ENCODE measurements at places on chromosomes 13 and 19. TPM values are rescaled to one million over a fixed set of nuclear protein-coding genes. Genes with fewer than 3 reads are reported as not detected.
A peak's percentile ranks its signal among the peaks of the same experiment; 100 is the strongest.

GRCh38 chr13:22696433-22696832 is 484.3 kb upstream of the SGCG start:
- DNase-seq = no peak

FFAR2 gene
- total RNA-seq = not detected

DNA sequence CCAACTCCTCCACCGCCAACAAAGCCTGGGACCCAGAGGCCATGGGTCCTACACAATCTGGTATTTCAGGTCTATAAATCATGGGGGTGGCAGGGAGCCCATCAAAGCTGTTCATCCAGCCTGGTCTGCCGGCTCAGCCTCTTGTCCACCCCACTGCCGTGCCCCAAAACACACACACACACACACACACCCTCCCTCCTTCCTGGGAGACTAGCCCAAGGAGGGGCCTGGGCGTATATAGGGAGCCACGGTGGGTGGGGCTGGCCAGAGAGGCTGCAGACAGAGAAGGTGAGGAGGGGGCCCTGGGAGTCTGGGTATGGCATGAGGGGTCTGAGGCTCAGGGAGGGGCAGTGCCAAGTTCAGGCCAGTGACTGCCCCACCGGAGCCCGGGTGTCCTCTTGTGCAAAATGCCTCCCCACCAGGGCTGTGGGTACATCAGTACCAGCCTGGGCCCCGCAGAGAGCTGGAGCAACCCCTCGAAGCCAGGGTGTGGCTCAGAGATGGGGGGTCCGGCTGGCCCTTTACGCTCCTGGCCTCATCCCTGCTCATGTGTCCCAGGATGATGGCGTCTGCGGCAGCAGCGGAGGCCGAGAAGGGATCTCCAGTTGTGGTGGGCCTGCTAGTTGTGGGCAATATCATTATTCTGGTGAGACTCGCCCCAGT is at the start of gene UPK1A:
Gene UPK1A, plus strand, starts transcription at position 267 of the 663 bp plus-strand sequence. Its CDS starts 296 bp downstream, at position 563.
- no peak for DNase-seq

DNA sequence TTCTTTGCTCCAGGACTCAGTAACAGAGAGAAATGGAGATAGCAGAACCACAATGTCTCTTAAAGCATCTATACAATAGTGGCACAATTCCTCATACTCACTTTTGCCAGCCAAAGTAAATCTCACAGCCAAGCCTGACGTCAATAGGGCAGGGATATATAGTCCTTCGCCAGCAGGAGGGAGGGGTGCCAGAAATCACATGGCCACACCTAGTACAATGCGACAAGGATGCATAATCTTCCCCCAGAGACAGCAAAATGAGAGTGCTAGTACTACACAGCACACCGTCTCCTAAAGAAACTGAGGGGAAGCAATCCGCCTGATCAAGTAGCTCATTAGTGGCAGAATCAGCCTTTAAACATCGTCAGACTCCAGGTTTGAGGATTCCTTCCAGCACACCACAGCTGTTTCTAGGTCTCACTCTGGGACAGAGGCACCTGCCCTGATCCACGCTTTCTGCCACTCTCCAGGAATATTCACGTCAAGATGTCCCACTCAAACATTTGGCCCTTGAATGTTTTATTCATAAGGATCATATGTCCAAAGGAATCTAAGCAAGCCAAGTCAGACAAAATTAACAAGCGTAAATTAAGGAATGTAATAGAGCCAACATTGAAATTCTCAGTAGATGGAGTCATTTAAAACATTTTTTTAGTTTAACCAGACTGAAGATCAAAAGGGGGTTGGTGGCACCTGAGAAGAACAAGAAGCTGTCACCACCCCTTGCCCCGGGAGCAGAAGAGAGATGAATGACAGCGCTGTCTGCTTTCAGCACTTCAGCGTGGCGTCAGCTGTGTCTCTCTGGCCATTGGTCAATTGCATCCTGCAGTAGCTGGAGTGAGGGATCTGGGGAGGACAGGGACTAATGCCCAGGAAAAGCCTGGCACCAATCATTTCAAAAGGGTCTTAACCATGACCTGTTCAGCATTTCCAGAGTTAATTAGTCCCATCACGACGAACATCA is 63.5 kb upstream of the SERP2 start:
- peak; percentile 50 for DNase-seq

DNA sequence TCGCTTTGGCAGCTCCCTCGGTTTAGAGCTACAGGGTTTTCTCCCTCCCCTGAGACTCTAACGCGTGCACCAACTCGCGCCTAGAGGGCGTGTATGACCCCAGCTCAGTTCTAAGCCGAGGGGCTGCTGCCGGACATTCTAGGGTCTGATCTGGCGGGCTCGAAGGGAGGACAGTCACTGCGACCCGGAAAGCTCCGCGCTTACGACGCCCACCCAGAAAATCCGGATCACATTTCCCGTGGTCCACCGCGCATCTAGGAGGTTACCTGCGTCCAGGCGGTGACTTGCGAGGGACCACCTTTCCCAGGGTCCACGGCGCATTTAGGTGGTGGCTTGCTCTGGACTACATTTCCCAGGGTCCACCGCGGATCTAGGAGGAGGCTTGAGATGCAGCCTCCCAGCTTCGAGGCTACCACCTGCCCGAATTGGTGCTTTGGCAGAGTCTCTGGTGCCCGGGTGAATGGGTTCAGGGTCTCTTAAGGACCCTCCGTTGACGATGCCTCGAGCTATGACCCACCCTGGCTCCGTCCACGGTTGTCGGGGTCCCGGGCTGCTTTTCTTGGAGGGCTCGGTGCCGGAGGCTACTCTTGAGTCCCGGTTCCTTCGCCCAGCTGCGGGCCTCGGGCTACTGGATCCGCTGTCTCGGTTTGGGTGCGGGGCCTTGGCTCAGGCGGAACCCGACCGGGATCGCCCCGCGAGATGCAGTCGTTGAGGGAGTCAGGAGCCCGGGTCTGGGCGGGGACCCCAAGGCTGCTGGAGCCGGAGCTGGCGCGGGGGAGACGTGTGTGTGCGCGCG is 30.5 kb downstream of the ZNF146 start:
- DNase-seq = no peak

KIR3DL1 gene
- not detected for total RNA-seq

DNA sequence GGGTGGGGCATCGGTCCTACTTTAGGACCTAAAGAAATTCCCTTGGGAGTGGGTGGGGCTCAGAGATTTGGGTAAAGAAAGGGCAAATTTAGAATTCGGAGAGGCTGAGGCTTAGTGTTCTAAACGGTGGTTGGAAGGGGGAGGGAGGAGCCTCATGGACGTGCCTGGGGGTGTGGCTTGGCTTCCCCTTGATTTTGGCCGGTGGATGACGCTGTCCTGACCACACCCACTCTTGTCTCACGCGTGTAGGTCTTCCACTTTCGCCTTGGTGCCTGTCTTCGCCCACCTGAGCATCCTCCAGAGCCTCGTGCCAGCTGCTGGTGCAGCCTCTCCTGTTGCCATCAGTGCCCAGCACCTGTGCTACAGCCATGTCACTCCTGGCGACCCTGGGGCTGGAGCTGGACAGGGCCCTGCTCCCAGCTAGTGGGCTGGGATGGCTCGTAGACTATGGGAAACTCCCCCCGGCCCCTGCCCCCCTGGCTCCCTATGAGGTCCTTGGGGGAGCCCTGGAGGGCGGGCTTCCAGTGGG is 1.2 kb upstream of the NUP62 start:
- no peak for DNase-seq

DNA sequence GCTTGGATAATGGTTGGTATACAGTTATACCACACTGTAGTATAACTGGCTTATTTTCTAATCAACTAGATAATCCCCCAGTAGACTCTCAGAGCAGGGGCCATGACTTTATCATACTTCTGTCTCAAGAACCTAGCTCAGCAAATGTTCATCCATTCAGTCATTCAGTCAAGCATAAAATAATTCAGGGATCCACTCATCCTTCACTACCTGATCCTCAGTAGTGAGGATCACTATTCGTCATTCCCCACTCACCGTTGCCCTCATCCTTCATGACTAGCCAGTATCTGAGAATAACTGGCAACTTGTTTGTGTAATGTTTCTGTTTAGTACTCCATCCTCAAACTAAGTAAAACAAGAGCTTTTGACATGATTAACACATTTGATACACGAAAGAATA is 77.6 kb downstream of the TSC22D1 start:
- no peak for DNase-seq

RGL3 gene
- 2.3 TPM for total RNA-seq

GRCh38 chr13:48741377-48741776 is 87.6 kb downstream of the CYSLTR2 start:
- peak; percentile 55 for DNase-seq

DNA sequence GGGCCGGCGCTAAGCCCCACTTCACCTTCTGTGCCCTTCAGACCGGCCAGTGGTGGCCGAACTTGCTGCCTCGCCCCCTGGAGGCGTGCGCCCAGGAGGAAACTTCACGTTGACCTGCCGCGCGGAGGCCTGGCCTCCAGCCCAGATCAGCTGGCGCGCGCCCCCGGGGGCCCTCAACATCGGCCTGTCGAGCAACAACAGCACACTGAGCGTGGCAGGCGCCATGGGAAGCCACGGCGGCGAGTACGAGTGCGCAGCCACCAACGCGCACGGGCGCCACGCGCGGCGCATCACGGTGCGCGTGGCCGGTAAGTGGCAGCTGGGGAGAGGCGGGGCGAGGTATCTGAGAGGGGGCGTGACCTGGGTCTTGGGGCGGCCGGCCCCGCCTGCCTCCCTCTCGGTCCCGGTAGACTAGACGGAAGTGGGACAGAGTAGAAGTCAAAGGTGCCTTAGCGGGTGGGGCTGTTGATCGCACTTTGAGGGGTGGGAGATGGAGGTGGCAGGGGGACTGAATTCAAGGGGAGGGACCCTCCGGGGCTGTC is 5.6 kb downstream of the ICAM5 start:
- DNase-seq = no peak

ZNF135 gene
- 0.62 TPM for total RNA-seq

FGF14 gene
- not detected for total RNA-seq

DNA sequence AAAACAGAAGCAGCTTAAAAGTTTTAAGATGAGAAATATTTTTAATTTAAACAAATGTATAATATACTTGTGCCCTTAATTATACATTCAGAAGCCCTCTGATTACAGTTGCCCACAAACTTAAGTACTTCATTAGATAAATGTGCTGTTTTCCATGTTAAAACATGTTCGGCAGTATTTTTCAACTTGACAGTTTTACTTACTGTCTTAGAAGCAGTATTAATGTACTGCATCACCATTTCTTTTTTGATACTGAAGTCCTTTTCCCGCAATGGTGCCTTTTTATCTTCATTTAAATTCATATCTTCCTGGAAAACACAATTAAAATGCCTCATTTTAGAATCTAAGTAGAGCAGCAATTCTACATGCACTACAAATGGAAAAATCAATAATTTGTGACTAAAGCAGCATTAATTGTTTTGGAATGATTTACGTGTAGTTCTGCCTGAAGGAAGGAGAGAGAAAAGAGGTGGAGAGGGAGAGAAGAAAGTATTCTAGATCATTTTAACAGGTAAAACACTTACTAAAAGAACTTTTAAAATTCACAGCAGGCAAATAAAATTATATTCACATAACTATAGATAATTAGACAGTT is 70.2 kb downstream of the DIAPH3 start:
- DNase-seq = no peak

- DNase-seq = no peak
Measured at GRCh38 chr13:77338961-77339401, 12.1 kb upstream of the MYCBP2 start.

CBY2 gene
- not detected for total RNA-seq

DNA sequence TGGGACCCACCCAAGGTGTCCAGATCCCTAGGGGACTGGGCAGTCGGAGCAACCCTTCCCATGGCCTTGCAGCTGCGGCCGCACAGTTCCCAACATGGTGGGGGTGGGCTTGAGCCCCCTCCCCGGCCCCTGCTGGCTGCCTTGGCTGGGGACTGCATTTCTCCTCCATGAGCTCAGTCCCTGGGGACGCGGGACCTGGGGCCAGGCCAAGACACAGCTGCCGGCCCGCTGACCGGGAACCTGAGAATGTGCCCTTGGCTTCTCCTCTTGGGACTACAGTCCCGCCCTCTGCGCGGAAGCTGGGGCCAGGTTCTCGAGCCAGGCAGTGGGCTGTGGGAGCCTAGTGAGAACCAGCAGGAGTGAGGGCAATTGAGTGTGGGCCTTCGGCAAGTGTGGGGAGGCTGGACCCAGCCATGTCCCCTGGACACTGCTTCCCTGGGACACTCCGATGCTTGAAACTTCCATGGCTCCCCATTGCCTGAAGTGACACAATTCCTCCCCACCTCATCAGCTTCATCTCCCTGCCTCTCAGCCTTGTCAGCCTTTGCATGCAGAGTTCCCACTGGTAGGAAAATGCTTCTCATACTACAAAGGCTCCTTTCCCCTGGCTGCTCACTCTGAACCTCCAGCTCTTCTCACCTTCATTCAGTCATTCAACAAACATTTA is 13.1 kb upstream of the NOTCH3 start:
- peak; percentile 87 for DNase-seq

HIPK4 gene
- total RNA-seq = 0.26 TPM

DNA sequence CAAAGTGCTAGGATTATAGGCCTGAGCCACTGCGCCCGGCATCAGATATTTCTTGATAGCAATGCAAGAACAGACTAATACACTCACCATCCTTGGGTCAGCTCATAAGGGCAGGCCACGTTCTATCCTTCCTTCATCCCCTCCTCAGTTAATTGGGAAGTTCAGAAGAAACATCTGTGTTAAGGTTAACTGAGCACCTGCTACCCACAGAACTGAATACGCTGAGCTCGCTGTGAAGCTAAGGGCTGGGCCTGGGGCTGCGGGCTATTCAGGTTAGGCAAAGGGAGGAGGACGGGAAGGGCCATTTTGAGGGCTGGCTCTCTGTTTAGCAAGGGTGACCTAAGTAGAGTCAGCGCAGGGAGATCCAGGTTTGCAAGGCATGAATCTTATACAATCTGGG is 43.0 kb upstream of the UQCRFS1 start:
- DNase-seq = no peak

DNA sequence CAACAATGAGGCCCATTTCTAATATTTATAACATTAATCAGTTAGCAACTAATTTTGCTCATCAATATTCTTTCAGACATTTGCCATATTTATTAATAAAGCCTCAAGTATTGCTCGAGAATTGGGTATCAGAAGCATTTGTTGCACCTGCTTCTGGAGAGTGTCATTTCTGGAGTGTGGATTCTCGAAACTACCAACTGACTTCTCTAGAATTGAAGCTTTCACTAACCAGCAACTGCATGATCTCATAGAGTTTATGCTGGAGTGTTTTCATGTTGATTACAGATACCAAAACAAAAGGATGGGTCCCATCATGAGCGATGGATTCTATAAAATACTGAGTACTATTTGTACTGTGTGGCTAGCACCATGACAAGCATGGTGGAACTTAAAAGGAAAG is 121.0 kb upstream of the SLC7A1 start:
- no peak for DNase-seq

DNA sequence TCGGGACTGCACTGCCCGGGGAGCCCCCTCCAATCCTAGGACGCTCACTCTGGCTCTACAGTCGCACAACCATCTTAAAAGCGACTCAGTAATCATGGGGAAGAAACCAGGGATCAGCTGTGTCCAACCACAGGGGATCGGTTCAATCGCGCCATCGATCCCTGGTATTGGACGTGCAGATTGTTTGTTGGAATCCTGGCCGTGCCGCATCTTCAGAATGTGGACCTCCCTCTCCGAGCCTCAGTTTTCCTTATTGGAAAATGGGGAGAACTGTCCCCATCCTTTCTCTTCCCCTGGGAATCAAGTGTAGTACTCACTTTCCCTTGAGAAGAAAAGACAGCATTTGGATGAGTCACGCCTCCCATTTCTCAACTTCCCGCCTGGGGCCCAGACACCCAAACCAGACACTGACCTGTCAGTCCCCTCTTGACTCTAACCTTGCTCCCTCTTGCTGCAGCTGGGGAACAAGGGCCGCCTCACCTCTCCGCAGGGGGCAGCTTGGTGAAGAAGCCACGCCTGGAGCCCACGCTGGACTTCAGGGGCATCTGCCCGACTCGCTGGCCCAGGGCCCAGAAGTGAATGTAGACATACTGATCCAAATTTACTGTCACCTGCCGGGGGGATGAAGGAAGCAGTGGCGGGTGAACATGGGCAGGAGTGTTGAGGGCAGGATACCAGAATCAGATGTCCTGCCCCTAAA is 17.6 kb downstream of the EMP3 start:
- DNase-seq = no peak

Measured in myocyte (in vitro differentiated cells).